ENCODE measurements at places on chromosomes 1 and 21.

DNA sequence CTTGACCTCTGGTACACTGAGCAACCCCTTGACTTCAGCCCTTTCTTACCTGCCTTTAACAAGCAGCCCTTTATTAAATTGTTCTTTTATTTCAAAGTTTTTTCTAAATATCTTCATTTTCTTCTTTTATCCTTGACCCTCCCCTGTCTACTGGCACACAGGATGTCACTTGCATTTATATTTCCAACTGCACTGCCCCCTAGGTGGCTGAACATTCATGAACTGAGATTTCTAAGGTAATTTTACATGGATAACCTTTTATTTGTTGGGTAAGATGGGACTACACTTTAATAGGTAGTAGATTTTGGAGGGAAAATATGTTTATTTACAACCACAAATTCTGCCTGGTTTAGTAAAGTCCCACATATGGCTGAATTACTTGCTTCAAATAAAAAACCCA is 190.0 kb downstream of the ATP6V1G3 start:
- DNase-seq = no peak

DNA sequence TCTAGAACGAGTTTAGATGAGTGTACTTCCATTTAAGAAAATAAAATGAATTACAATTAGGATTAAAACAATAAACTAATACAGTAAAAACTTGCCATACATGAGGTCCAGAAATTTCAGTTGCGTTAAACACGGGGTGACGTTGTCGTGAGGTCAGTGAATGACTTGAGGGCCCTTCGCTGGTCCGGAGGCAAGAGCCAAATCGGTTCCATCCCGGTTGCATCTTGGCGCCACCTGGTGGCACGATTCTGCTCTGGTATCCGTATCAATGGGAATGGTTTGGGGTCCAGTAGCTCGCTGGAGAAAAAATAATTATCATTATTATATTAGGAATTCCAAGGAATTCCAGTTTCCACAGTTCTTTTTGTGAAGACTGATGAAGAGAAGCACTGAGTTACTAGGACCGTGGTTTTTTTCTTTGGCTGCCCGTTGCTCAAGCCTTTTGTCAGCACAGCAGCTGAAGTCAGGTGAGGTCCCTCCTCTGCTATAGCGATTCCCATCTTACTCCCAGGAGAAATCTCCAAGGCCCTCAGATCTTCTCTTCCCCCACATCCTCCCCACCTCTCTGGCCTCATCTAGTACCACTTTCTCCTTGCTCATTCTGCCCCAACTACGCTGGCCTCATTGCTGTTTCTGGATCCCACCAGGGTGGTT is 161.4 kb downstream of the SLC35F3 start:
- DNase-seq = peak; percentile 34

DNA sequence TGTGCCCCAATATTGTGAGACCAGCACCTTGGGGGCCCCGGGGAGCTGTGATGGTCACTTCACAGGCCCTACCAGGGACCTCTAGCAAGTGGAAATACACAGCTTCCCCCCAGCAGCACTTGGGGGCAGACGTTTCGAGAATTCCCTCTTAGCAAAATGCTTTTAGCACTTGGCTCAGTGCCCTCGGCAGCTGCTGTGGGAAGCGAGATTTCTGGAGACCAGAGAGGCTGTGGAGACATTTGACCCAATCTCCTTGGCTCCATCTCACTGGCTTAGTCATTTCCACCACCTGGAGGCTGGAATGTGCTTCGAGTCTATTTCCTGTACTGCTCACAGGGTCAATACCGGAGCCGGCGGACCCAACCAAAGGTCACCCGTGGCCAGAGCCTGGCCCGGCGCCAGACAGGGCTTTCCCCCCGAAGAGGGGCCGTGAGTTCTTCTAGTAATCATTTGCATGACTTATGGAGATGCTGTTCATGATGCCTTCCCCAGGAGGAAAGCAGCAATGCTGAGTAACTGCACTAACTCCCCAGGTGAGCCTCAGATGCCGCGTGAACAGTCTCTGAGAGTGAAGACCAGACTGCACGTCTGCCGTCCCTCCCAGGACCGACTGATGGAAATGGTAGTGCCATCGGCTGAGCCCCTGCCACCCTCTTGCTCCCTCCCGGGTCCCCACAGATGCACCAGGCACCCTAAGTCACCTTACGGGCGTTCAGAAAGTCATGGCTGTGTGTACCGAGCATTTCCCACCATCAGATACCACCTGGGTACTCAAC is 4.4 kb upstream of the C2CD2 start:
- no peak for DNase-seq

GRCh38 chr1:93764366-93764750 is 82.7 kb upstream of the BCAR3 start:
- DNase-seq = no peak

- DNase-seq = no peak
Measured at GRCh38 chr1:210232511-210233215, at the start of gene SERTAD4. TSS of gene SERTAD4 (plus strand) at chr1:210232796. CDS start at chr1:210237961, 5,165 bp downstream.

DNA sequence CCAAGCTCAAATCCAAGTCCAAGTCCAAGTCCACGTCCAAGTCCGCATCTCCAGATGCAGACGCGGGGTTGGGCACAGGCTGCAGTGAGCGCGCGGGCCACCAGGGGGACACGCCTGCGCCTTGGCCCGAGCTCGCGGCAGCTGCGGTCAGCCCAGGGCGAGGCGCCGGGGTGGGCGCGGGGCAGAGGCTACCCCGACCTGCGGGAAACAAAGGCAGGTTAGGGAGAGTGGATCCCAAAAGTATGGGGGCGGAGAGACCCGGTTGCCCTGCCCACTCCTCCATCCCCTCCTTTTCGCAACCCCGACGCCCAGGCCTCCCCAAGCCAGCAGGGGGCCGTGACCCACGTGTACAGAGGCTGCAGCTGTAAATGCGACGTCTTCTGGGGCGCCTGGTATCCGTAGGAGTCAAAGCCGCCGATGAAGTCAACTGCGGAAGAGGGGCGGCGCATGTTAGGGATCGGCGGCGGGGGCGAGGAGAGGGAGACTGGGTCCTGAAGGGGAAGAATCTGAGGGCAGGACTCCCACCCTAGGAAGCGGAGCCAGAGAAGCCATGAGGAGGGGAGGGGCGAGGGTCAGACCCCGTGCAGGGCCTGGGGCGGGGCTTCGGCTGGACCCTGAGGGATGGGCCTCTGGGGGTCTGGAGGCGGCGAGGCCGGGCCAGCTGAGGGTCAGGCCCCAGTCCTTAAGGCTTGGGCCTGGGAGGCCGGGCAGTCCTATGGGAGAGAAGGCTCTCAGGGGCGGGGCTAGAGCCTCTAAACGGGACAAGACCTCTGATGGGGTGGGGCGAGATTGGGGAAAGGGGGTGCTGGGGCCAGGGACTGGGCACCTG is 58.0 kb downstream of the NKAIN1 start:
- DNase-seq = peak; percentile 45

- no peak for DNase-seq
Measured at GRCh38 chr1:218080863-218081262, 204.2 kb upstream of the RRP15 start.

GRCh38 chr1:76269155-76269554 is 194.6 kb downstream of the ST6GALNAC3 start:
- DNase-seq = no peak

DNA sequence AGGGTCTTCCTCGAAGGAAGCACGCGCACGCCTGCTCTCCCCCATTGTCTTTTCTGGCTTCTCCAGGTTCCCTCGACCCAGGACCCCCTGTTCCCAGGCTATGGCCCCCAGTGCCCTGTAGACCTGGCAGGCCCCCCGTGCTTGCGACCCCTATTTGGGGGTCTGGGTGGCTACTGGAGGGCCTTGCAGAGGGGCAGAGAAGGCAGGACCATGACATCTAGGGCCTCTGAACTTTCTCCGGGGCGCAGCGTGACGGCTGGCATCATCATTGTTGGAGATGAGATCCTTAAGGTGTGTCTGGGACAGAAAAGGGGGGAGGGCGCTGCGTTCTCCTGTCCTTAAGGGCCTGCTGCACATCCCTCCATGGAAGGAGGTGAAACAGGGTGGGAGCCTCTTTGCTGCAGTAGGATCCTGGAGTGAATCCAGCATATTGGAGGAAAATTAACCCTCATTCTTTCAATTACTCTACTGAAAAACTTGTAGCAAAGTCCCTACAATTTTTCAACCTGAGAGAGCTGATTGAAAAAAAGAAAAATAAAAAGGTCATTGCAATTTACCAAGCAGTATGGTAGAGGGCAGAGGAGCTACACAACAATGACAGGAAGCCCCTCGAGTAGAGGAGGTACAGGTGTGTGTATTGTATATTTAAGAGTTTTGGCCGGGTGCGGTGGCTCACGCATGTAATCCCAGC is 777 bp downstream of the FLAD1 start:
- DNase-seq = no peak

DNA sequence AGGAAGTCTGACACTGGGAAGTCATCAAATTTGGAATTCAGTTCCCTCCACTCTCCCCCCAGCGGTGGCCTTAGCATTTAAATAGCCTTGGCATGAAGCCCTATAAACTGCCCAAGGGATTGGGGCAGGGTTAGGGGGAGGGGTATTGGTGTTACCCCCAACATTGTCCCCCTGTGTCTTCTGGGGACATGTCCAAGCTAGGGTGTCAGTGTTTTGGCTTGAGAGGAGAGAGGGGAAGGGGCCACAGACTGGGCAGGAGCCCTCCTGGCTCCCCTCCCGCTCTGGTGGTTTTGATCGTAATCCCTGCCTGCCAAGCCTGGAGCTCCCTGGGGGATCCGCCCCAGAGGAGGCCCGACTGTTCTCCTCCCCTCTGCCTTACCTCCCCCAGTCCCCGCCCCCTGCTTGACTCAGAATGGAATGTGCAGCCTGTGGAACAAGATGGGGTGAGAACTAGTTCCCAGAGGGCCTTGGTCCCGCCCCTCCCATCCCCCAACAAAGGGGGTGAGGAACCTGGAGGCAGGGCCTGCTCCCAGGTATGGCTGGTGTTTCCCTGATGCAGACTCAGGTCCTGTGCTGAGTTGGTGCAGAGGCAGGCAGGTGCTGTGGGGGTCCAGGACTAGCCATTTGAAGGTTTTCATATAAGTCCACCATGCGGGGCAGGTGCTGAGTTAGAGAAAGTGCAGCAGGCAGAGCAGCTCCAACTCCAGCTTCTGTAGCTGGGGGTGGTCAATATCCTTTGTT is 7.4 kb downstream of the SOX13 start:
- no peak for DNase-seq

- no peak for DNase-seq
Measured at GRCh38 chr1:117572546-117572945, 33.3 kb upstream of the TENT5C start.

GRCh38 chr1:238991765-238992495 is 394.4 kb upstream of the CHRM3 start:
- no peak for DNase-seq

- DNase-seq = no peak
Measured at GRCh38 chr1:178689769-178690168, 35.3 kb upstream of the RALGPS2 start.

DNA sequence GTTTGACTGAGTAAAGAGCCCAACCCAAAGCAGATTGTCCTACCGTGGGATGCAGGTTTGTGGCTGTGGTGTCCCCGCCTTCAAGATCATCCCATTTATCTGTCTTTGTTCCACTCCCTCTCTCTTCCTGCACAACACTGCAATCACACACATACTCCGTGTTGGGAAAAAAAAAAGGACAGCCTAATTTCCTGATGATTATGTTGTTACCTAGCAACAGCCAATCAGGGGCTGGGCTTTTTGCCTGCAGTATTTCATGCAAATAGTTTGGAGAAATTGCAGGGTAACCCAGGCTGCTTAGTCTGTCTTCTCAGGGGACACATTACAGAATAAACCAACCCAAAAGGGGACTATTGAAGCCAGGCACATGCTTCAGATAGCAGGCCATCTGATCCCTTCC is 38.3 kb downstream of the PHC2 start:
- no peak for DNase-seq

DNA sequence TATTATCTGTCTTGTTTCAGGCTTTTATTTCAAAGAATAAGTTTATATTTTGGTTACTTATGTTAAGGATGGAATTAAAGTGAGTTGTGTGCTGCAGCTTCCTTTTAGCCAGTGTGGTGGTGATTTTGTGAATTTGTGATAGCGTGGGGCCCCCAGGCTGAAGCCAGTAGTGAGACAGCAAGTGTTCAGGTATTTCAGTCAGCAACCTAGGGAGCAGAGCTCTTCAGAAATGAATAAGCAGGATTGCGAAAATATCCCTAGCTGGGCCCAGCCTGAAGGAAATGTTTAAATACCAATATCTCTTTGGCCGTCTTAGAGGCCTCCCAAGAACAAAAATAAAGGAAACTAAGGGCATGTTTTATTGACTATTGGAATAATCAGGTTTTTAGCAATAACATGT is 150.8 kb upstream of the C1orf105 start:
- no peak for DNase-seq

- DNase-seq = no peak
Measured at GRCh38 chr1:172616195-172616594, 42.7 kb upstream of the FASLG start.

- DNase-seq = no peak
Measured at GRCh38 chr1:232287676-232288569, 342.0 kb downstream of the SIPA1L2 start.

- no peak for DNase-seq
Measured at GRCh38 chr1:225254676-225255075, 173.2 kb downstream of the LBR start.

DNA sequence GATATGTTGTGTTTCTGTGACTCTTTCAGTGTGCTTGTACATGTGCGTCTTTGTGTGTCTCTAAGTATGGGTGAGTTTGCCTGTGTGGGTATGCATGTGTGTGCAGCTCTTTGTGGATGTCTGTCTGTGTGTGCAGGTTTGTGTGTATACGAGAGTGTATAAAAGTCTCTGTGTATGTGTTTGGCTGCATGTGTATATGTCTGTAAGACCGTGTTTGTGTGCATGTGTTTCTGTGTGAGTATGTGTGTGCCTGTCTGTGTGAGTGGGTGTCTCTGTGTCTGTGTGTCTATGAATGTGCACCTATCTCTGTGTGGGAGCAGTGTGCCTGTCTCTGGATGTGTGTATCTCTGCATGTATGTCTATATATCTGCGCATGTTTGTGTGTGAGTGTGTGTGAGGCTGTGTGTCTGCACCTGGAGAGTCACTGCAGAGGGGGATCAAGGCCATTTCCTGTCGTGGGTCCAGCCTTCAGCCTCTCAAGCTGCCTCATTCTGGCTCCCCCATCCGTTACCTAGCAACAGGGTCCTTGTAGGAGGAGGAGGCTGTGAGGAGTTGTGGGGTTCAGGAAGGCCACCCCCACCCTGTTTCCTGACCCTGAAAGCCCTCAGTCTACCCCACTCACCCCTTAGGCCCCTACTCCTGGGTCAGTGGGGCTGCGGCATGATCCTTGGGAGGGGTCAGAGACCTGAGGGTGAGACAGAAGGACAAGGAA is 10.4 kb downstream of the FGR start:
- no peak for DNase-seq

DNA sequence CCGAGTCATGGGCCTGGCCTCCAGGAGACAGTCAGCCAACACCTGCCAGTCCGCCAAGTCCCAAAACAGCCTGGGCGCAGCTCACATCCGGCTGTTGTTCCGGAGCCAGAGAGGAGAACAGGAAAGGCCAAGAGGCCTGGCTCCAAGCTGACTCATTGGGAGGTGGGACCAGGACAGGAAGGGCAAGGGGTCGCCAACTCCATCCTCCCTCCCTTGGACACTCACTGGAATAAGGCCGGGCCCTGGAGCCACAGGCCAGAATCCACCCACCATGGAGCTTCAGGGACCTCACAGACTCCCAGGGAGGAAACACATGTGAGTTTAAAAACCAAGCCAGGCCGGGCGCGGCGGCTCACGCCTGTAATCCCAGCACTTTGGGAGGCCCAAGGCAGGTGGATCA is 25.1 kb upstream of the CLIC4 start:
- no peak for DNase-seq

- no peak for DNase-seq
Measured at GRCh38 chr1:88357729-88358128, 326.3 kb upstream of the PKN2 start.

GRCh38 chr21:41865002-41865777 is 14.0 kb downstream of the PRDM15 start:
- no peak for DNase-seq

- DNase-seq = no peak
Measured at GRCh38 chr21:15192243-15192642, 127.4 kb upstream of the NRIP1 start.

- no peak for DNase-seq
Measured at GRCh38 chr1:109636201-109636952, 16.7 kb downstream of the AMPD2 start.
